Fibroblast of skin of back (primary cell): ENCODE measurements at places on chromosomes 16 and 17.

DNA sequence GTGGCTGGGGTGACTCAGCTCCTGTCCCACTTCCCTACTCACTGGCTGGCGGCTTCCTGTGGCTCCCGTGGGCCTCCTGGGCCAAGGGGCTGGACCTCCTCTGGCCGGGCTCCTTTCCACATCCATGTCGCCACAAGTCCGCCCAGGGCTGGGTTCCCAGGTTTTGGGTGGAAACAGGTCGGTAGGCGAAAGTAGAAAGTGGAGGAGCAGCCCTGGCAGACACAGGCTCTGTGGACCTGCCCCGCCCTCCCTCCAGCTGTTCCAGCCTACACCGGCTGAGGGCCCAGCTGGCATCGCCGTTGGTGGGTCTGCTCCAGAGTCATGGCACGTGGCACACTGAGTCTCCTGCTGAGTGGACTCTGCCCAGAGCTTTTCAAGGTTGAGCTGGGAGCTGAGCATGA, 28.7 kb downstream of the GSE1 start:
- no peak for DNase-seq

DNA sequence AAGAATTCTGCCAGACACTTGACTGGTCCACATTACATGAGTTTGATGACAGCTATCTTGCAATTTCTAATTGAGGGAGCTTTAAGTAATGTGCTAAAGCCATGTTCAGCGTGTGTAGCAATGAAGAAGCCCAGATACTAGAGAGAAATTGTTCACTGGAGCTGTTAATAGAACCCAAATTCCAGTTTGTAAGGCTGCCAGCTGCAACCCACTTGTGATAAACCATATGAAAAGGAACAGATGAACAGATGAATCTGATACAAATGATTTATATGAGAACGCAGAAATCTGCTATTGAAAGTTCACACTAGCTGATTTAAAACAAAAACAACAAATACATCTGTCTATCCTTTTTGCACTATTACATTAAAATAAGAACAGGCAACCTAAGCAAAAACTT, 6.2 kb downstream of the NACA2 start:
- DNase-seq: no peak

DNA sequence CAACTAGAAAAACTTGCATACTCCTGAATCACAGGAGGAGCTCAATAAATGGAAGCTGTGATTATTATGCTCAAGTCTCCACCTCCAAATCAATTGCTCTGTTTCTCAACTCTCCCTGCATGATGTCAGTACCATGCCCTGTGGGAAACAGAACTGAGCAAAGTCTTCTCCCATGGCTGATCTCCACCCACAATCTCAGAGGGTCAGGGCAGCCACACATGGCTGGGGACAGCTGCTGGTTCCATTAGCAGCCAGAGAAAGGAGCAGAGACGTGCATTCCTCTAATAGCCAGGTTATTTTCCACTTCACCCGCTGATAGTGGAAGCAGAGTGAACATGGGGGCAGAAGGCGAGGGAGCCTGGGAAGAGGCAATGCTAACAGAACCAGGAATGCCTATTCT, 85.5 kb upstream of the TMEM132E start:
- DNase-seq: no peak

GRCh38 chr17:45367216-45367615, 50.4 kb upstream of the MAP3K14 start:
- no peak for DNase-seq

DNA sequence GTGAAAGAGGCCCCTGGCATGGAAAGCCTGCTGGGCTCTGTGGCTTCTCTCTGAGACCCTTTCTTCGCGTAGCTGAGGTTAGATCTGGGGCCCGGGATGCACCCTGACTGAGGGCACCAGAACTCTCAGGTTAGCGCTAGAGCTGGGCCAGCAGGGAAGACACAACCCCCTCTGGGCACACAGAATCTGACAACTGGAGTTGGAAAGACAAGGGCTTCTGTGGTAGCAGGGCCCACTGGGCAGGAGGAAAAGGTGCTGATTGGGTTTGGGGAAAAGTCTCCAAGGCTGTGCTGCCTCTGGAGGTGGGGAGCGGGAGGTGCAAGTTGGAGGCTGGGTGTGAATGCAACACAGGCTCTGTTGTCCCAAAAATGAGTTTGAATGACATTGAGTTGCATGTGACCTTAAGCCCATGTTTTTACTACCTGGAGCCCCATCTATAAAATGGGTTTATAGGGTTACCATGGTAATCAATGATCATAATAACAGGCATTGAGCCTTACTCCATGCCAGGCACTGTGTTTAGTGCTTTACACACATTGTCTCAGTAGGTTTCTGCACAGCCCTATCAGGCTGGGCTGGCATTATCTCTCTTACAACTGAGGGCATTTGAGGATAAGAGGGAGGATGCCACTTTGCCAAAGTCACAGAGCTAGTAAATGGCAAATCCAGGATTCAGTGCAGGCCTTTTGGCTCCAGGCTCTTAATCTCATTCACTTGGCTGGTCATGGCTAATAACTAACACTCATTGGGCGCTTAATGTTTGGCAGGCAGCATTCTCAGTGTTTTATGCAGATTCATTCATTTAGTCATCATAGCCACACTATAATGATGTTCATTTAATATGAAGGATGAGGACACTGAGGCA, 9.5 kb upstream of the IGFBP4 start:
- no peak for DNase-seq

DNA sequence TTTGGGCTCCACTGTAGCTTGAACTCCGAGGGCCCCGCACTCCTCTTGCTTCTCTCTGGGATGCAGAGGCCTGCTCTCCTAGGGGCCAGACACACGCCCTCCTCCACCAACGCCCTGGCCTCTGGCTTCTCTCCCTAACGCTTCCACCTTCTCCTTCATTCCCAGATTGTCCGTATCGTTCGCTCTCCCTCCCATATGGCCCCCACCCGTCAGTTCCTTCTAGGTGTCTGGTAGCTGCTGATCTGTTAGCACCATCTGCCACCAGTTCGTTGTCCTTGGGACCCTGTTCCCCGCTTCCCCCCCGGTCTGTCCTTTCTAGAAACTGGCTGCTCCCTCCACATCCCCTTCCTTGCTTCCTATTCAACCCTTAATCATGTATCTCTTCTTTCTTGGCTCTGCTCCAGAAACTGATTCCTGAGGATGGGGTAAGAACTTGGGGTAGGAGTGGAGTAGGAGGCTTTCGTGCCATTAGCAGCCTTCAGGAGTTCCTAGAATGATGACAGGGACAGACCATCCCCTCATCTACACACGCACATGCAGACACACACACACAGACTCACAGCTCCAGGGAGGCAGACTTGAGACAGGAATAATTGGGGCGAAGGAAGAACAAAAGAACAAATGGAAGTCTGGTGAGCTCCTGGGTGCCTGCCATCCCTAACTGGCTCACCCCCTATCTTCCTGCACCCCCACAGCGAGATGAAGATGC, 4.3 kb downstream of the ATP1B2 start:
- peak; percentile 41 for DNase-seq

DNA sequence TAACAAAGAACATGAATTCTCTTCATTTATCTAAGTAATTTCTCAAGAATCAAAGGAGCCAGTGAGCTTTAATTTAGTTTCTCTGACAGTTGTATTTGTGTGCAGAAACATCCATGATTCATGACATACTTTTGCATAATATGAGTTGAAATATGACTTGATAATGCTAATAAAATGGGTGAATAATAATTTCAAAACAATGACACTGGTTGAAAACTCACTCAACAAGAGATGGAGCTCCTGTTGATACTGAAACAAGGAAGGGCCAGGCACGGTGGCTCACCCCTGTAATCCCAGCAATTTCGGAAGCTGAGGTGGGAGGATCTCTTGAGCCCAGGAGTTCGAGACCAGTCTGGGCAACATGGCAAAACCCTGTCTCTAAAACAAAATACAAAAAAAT, 147.0 kb downstream of the MAP2K6 start:
- no peak for DNase-seq

DNA sequence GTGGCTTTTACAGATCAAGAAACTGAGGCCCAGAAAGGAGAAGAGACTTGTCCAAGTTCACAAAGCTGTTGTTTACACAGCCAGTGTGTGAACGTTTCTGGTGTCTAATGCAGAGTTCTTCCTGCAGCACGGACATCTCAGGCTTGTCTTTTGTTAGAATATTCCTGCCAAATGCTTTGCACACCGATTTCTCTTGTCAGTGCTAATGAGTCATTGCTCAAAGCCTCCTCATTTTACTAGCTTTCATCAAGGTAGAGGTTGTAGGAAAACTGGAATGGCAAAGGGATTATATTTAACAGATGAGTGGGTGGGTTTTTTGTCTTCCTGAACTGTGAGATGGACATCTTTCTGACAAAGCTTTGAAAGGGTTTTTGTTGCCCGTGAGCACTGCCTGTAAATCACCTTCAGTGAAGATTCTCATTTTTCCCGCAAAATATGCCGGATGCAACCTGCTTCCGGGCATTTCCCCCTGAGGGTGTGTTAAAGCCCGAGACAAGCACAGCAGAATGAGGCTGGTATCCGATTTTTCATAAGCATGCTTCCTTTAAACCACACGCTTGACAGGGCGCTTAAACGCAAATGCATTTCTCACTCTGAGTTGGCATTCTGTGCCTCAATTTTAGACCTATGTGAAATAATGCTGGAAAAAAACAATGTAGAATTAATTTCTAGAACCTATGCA, 14.7 kb downstream of the PMM2 start:
- DNase-seq: no peak

DNA sequence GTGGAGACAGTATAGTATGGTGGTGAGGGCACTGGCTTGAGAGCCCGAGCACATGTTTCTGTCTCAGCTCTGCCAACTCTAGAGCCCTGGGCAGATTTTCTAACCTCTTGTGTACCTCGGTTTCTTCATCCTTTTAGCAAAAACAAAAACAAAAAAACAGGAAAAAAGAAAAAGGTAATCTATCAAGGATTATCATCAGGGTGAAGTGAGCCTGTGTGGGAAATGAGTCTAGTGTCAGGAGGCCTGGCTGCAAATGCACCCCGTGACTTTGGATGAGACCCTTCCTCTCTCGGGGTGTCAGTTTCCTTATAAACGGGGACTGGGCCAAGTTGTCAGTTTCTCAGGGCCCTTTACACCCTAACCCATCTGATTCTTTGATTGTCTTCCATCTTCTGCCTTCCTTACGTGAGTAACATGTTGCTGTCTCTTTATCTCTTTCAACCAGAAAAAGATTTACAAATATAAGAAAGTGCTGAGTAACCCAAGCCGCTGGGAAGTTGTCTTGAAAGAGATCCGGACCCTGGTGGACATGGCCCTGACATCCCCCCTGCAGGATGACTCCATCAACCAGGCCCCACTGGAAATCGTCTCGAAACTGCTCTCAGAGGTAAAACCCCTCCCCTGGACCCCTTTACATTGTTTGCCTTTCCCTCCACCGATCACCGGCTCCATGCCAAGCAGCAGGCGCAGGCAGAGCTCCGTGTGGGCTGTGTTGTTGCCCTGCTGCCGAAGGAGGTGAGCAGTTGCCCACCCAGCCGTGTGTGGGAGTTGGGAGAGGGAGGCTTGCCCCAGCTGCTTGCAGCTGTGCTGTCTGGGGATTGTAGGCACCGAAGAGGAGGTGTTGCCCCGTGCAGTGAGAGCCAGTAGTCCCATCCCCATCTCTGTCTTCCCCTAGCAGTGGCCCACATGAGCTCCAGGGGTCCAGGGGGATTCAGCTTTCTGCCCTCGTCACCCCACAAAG, 127.1 kb upstream of the PLCG2 start:
- DNase-seq: no peak
